Activated effector memory CD4-positive, alpha-beta T cell treated with Interleukin-2 at 50 U/mL for 16 hours (primary cell): ENCODE measurements at places on chromosomes 4 and X.

- DNase-seq, result no peak
Measured at GRCh38 chr4:107006218-107006617, 29.9 kb downstream of the DKK2 start.

DNA sequence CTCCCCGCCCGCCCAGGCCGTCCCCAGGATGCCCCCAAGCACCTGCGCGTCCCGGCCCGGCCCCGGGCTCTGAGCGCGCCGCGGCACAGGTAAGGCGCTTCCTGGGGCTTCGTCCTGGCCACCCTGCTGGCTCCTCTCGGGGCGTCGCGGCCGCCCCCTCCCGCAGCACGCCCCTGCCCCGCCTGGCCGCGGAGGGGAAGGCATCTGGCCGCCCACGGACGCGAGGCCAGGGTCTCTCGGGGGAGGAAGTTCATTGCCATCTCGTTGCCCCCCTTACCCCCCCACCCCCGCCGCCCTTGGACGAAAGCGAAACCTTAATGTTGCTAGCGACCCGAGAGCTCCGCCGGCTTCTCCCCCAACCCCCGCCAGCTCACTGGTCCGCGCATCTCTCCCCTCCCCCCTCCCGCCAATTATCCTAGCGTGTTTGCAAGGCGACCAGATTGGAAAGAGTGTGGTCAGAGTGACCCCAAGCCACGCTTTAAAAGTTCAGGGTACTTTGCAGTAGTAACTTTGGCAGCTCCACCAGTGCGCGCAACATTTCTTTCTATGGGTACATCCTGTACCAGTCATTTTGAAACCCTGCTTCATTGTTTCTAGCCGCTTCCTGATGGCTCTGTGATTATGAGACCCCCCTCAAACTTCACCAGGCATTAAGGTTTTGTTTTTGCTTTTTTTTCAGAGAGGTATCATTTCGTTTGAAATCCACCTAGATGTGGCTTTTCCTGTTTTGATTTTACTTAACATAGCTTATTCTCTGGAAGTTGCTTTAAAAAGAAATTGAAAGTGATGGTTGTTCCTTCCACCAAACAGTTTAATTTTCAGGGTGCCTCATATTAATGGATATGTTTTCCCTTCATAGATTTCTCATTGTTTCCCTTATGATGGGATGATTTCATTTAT, 626 bp downstream of the TBC1D1 start:
- DNase-seq, result peak; percentile 47

DNA sequence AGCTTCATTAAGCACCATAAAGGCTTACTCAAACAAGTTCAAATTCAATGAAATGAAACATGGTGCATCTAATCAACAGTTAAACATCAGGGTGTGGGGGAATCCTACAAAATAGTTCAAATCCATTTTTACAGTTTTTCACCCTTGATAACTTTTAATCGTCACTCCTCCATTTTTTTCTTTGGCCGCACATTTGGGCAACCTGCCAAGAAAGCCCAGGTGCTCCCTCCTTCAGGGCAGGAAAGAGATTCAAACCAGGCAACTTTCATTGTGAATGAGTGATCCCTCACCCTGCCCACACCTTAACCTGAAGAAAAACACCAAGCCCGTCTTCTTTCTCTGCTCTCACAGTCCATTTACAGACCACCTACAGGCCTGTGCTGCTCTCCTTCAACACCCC, 24.9 kb downstream of the TRIM61 start:
- no peak for DNase-seq

DNA sequence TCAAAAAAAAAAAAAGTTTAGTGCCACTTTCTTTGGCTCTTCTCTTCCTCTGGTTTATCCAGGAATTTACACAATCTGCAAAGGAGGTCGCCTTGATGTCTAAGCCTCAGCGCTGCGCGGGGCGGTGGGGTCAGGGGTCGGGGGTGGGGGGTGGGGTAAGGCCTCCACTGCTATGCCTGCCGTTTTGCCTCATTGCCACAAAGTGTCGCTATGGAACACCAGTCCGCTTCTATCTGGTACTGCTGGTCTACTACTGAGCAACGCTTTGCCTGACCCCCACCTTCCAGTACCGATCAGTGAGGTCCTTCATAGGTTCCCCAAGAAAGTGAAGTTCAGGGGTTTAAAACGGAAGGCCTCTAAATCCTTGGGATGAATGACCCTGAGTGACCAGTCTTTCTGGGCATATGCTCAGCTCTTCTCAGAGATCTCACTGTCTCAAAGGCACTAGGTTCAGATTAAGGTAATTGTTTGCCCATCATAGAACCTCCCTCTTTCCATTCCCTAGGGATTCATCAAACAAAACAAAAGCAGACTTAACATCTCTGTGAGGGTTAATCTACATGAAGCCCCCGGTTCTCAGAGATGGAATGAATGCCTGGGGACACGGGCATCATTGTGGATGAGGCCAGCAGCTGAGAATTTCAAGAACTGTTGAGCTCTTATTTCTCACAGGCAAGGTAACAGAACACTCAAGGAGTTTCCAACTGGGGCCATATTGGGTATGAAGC, 16.9 kb upstream of the TSR2 start:
- no peak for DNase-seq
